ENCODE measurements at places on chromosomes 6 and 20. TPM values are rescaled to one million over a fixed set of nuclear protein-coding genes. Genes with fewer than 3 reads are reported as not detected.

PCSK2 gene
- not detected for total RNA-seq

GRM1 gene
- total RNA-seq = under 0.01 TPM

SEL1L2 gene
- not detected for total RNA-seq

NEU1 gene
- total RNA-seq = 71.7 TPM

PTK6 gene
- 0.13 TPM for total RNA-seq

WFDC2 gene
- total RNA-seq = not detected

CRISP2 gene
- total RNA-seq = not detected

BPIFB3 gene
- total RNA-seq = not detected

MLN gene
- total RNA-seq = not detected

SLC4A11 gene
- total RNA-seq = 4.3 TPM

CDH26 gene
- 0.07 TPM for total RNA-seq

CRIP3 gene
- total RNA-seq = not detected

NRSN1 gene
- not detected for total RNA-seq

GCNT2 gene
- total RNA-seq = 14.6 TPM

TMEM200A gene
- not detected for total RNA-seq

FAM217A gene
- not detected for total RNA-seq

GJA10 gene
- total RNA-seq = not detected
